ENCODE measurements at places on chromosomes 16 and 17.

GRCh38 chr17:81291662-81292061, 3.4 kb downstream of the SLC38A10 start:
- peak; percentile 94 for DNase-seq

- DNase-seq = no peak
These were observed 26.9 kb downstream of the SOCS3 start for GRCh38 chr17:78332991-78333390.

DNA sequence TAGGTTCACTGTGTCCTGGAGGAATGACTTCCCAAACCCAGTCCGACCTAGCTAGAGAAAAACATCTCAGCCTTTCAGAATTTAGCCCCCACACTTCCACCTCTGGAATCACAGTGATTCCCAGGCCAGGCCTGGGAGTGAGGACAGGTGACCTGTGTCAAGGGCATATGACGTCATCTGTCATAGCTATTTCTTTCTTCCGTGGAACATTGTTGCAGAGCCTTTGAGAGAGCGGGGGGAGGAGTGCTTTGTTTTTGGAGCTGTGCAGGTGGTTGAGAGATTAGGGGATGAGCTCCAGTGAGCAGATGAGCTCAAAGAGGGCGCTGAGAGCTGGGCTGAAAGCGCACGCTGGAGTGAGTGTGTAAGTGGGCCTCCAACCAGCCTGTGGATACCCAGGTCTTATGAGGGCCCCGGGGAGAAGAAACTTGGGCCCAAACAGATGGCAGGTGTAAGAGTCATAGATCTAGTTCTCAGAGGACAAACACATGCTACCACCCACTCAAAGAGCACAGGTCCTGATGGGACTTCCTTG, 344.8 kb downstream of the SNX29 start:
- DNase-seq = no peak

- DNase-seq = no peak
These were observed 10.2 kb upstream of the UBE2I start for GRCh38 chr16:1299012-1299867.

Measured in SK-N-SH (cell line).